ENCODE measurements at places on chromosomes 4 and X.

DNA sequence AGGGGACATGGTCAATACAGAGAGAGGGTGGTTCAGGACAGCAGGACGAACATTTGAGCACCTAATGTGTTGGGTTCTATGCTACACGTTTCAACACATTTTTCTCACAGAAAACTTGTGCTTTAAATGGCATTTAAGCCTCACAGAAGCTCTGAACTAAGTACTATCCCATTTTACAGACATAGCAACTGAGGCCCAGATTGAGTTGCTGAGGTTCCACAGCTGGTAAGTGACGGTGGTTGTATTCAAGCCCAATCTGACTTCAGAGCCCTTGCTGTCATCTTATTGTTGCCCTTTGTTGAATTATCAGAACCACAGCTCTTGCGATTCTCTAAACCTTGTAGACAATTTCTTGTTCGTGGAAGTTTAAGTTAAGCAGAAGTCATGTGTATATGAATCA is 116.7 kb downstream of the FNIP2 start:
- DNase-seq: no peak

GRCh38 chrX:120791013-120791643 is 84.5 kb downstream of the CT47B1 start:
- no peak for DNase-seq

DNA sequence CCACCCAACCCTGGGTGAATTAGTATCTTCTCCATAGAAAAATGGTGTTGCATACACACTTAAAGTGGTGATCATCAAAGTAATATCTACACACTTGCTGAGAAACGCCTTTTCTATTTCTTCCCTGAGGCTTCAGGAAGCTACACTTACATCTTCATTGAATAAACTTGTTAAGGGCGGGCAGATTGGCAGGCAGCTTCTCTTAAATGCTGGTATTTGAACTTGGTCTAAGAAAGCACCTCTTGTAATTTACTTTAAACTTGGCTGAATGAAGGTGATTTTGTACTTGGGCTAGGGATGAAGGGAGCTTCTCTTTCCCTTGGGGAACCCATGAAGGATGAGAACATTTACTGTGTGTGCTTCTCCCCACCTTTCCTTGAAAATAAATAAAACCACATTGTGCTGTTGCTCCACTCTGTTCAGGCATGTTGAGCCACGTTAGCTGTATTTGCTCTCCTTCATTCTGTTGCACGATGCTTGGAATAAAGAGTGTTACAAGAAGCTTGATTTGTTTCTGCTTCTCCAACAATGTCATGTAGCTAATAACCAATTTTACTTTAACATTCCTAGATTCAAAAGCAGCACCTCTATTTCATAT is 430.1 kb downstream of the ANKRD50 start:
- DNase-seq: no peak

GRCh38 chr4:152289941-152290340 is 246.0 kb downstream of the FBXW7 start:
- DNase-seq: peak; percentile 33

GRCh38 chrX:111868726-111869638 is 7.0 kb upstream of the TRPC5OS start:
- no peak for DNase-seq

DNA sequence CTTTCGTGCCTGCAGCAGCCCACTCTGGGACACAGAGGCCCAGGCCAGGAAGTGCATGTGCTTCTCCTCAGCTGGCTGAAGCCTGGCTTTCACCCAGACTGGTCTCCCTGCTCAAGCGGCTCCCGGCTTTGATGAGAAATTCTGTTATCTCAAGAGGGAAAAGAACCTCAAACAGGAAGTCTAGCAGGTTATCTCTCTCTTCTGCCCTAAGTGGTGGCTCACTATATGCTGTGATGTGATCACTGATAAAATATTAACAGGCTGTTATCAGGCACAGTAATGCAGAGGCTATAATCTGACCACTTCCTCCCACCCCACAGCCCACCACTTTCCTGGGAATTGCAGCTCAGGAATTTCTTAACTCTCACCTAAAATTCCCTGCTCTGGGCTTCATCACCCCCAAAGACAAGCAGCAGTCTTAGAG is 13.3 kb downstream of the CLDN2 start:
- DNase-seq: no peak

GRCh38 chr4:42927946-42928345 is 35.4 kb downstream of the GRXCR1 start:
- no peak for DNase-seq

GRCh38 chrX:16462912-16463311 is 187.0 kb upstream of the S100G start:
- peak; percentile 70 for DNase-seq

DNA sequence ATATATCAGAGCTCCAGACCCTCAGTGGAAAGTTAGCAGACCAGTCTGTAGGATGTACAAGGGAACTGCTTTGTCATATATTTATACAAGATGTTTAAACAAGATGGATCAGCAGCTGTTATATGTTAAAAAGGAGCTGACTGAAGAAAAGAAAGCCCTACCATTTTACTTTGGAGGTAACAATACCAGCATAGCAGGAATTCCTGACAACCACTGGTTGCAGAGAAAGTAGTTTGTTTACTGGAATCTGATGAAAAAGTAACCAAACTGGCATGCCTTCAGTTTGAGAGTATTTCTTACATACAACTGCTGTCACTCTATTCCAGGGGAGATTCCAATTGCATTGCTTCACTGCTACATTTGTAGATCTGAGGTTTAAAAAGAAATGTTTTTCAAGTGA is 49.5 kb upstream of the GABRQ start:
- DNase-seq: no peak

- DNase-seq: no peak
These were observed 394.6 kb downstream of the TECRL start for GRCh38 chr4:64014647-64015046.

DNA sequence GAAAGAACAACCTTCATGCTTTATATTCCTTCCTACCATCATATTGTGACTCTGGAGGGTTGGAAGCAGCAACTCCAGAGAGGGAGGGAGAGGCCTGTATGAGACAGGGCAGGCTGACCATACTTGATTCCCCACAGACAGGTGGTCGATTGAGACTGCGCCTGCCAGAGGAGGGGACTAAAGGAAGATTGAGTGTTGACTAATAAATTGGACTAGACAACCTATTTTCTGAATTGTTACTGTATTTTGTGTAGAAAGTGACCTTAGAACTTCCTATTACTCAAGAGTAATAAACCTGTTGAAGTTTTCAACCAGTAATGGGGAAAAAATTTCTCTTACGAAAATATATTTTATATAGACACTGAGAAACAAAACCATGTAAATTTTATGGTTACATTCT is 301.5 kb downstream of the INPP4B start:
- no peak for DNase-seq

- no peak for DNase-seq
These were observed 96.6 kb downstream of the KIT start for GRCh38 chr4:54754394-54754793.

DNA sequence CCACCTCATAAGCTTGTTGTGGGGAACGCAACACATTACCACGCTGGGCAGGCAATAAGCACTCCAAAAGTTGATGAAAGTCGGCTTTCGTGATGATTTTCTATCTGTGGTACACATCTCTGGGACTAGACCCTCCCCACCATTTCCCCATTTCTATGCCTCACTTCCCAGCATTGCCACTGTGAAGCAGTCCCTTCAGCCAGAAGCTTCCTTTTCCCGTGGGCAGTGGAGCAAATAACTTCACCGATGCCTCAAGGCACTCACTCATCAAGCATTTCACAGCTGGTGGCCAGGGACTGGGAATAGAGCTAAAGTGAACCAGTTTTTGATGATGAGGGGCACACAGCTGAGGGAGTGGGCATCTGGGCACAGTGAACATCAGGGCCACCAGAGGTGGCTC is 18.9 kb downstream of the C4orf50 start:
- no peak for DNase-seq

- peak; percentile 13 for DNase-seq
These were observed 34.1 kb downstream of the ART3 start for GRCh38 chr4:76108467-76109181.

- DNase-seq: no peak
These were observed 37.2 kb upstream of the FAM9C start for GRCh38 chrX:13081395-13082205.
